ENCODE measurements at places on chromosomes 3 and 15.

- DNase-seq = no peak
Observed at GRCh38 chr3:105399062-105399461, 32.4 kb downstream of the ALCAM start.

DNA sequence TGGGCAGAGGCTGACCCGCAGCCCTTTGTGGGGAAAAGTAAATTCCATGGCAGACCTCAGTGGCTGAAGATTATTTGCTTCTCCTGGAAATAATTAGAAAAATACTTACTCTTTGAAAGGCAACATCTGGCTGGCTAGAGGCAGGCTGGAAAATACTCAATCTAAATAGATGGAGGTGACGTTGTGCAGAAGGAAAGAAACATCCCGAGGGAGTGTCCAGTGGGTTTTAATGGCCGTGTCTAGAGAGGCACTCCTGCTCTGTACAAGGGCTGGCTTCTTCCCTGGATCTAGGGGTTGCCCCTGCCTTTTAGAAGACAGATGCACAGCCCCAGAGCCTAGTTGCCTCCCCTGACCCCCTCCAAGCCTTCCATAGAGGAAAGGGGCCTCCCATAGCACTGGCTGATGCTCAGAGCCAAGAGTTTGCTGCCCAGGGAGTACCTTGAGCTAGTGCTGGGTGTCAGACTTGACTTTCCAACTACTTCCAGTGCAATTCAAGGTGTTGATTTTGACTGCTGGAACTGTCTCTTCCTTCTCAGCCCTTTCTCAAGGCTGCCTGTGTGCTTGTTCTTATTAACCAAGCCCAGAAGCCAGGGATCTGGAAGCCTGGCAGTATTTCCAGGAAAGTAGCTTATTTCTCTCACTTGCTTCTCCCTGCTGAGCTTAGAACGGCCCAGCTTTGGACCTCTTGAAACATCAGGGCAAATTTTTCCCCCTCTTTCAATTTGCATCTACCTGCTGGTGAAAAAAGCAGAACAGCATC is 27.4 kb downstream of the CGNL1 start:
- DNase-seq = no peak

DNA sequence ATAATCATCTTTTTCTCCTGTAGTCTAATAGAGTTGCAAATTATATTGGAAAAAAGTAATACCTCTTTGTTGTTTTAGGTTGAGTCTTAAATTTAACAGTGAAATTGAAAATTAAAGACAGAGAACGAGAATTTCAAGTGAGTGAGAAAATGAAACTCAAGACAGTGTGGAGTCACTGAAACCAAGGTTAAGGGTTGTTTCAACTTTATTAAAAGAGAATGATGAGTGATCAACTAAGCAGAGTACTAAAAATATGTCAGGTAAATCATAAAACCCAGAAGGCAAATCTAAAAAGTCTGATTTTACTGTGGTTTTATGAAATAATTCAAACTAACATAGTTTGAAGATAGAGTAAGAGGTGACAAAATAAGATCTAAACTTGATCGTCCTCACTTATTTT is 782.5 kb upstream of the SEMA6D start:
- DNase-seq = no peak

DNA sequence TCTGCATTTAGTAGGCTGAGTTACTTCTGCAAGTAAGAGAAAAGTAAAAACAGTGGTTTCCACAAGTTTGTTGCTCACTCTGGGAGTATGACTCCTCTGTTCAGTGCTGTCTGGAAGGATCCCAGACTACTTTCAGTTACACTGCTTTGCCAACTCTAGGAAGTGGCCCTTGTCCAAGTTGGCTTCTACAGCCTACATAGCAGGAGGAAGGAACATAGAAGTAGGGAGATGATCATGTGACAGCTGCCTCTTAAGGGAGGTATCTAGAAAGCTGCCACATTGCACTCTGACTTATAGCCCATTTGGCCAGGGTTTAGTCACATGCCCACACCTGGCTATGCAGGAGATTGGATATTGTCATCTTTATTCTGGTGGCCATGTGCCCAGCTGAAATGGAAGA is 298.1 kb downstream of the NSUN3 start:
- no peak for DNase-seq

DNA sequence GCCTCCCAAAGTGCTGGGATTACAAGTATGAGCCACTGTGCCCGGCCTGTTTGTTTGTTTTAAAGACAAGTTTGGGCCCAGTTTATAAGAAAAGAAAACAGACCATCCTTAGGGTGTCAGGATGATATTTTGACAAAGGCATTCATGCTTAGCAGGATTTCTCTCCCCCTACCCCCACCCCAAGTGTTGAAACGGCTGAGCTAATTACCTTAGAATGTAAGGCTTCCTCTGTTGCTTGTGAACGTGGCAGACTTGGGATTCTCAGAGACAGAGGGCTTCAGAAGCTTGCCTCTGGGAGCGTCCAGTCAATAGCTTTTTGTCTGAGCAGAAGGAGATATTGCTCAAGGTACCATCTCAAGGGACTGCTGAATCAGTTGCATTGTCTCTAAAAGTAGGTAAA is 24.0 kb downstream of the FLNB start:
- DNase-seq = no peak

- DNase-seq = no peak
Observed at GRCh38 chr3:97967966-97968365, 4.3 kb downstream of the RIOX2 start.

- DNase-seq = no peak
Observed at GRCh38 chr15:39728845-39729244, 53.8 kb downstream of the FSIP1 start.

- no peak for DNase-seq
Observed at GRCh38 chr15:79957741-79958140, 13.3 kb downstream of the BCL2A1 start.

DNA sequence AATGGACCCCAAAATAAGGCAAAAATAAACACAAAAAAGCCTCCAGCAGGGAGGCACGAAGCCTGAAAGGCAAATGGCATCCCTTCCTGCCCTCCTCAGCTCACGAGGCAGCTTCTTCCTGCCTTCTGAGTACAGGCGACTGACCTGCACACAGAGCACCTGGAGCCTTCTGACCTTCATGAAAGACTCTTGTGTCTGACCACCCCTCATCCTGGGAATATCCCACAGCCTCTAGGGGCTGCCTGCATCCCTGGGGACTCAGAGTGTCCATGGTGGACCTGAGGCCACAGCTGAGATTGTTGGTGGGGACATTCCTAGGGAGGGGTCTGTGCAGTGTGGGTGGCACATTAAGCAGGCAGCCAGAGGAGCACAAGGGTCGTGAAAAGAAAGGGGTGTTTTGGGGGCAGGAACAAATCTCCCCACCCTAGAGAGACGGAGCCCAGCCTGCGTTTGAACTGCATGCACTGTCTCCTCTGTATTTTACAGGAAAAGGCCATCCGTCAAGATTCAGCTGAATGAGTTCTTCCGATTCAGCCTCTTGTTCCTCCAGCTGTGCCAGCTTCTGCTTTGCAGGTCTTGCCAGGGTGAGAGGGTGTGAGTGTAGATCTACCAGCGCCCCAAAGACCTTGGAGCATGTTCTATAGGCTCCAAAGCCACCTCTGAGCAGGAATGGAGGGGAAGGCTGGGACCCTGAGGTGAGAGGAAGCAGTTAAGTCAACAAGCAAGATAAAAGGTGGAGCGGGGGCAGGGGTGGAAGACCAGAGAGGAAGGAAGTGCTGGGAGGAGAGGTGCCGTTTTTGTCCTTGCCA is 80.4 kb upstream of the MEF2A start:
- no peak for DNase-seq

- DNase-seq = no peak
Observed at GRCh38 chr15:101246824-101247745, 4.8 kb downstream of the CHSY1 start.

DNA sequence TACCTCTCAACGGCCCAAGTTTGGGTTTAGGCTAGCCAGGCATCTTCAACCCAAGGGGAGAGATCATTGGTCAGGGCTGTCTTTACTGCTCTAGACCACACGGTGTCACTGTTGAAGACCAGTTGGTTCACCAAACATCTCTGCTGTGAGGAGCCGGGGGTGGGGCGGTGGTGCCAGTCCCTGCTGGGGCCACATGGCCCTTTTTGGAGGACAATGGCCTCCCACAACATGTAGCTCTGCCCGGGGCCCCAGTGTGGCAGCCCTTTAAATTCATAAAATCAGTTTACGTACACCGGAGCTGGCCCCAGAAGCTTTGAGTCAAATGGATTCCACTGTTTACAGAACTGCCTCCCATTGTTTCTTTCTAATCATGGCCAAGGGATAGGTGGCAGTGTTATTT is 19.1 kb upstream of the TM4SF18 start:
- DNase-seq = no peak

DNA sequence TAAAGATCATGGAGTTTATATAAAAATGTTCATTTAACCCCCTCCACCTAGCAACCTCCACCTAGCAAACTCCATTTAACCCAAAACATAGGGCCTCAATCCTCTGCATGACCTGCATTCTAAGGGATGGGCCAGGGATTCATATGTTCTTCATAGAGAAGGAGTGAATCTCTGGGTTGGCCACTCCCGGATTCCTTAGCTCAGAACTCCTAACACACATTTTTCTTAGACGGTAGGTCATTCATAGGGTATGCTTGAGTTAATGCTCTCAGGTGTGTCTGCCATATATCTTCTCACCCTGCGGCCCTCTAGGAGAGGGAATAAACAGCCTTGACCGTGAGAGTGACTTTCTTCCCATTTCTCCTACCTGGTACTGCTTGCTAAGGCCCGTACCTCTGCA is 102.0 kb upstream of the IGSF10 start:
- no peak for DNase-seq

GRCh38 chr15:52963865-52964264 is 173.7 kb upstream of the ONECUT1 start:
- no peak for DNase-seq

DNA sequence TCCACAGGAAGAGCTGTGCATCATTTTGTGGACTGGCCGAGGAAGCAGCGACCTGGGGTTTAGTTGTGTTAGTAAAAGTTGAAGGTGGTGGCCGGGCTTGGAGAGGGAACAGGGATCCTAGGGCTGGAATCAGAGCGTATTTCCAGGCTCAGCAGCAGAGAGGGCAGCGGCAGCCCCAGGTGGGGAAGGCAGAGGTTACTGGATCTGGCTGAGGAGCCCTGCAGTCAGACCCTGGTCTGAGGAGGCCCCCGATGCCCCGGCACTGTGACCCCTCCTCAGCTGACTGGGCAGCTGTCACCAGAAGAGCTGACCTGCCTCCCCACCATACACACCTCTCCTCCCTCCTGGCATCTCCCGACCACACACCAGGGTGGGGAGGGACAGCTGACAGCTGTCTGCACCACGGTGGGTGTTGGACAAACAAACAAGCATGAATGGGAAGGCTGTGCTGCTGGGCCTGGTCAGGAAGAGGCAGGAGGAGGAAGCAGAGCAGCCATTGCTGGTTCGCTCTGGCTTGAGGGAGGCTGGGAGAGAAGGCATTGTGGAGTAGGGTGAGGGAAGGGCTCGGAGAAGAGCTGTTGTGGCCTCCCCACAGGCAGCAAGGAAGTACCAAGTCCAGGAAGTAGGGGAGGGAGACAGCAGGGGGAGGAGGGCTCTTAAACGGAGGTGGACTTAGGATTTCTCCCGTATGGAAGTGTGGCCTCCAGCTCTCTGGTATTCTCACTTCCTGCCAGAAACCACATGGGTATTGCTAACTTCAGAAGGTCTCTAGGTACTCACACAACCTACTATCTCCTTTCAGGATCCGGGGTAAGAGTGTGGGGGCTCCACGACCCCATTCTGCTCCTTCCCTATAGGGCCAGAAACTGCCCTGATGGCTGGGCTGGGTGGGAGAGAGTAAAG is 49.5 kb upstream of the HACD2 start:
- DNase-seq = no peak

DNA sequence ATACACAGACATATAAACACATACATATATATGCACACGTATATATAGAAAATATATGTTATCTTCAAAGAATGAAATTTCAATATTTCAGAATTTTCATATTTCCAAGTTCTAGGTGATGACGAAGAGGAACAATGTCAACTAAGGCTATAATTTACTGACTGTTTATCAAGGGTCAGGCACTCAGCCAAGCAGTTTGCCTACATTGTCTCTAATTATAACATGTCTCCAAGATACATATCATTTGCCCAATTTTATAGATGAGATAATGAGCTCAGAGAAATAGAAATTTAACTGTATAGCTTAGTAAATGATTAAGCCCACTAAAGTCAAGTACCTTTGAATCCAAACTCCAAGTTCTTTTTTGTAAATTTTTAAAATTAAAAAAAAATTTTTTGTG is 99.9 kb upstream of the PLSCR4 start:
- no peak for DNase-seq

DNA sequence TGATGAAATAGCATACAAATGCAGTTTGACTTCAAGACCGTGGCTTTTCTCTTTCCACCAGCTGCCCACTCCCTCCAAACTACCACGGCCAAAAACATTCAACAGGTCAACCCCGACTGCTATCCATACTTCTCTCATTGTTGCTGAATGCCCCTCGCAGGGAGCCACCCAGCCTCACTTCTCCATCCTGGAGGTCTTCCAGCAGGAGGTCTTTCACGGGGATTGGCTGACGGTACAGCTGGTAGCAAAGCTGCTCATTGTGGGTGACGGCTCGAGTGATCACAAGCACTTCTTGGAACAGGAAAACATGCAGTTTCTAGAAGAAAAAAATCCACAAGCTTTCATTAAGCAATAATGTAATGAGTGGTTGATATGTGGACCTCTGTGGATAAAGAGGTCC is 49.0 kb upstream of the TASOR start:
- no peak for DNase-seq

- DNase-seq = no peak
Observed at GRCh38 chr3:71601811-71602210, 18.3 kb upstream of the FOXP1 start.

GRCh38 chr15:85685356-85685755 is 109.4 kb downstream of the KLHL25 start:
- DNase-seq = no peak

- no peak for DNase-seq
Observed at GRCh38 chr15:101807345-101807945, 4.1 kb downstream of the OR4F6 start.

GRCh38 chr3:197749315-197749600 is 425 bp upstream of the FYTTD1 start:
- DNase-seq = no peak

- no peak for DNase-seq
Observed at GRCh38 chr3:175580318-175580717, 721.2 kb downstream of the NAALADL2 start.
